ENCODE measurements at places on chromosomes 3 and 15.

DNA sequence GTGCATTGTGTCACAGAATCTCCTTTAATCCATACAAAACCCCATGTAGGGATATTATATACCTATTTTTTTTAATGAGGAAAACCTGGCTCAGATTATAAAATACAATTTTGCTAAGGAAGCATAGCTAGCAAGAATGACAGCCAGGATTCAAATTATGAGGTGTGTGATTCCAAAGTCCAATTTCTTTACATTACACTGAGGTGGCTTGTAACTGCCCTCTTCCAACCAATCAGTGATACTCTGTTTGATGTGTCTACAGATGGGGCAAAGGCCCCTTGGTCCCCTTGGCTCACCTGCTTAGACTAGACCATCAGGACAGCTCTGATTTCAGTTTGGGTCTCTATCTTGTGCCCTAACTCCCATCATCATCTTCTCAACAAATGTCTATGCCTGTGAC, 120.3 kb upstream of the ADAMTS9 start:
- DNase-seq = no peak

DNA sequence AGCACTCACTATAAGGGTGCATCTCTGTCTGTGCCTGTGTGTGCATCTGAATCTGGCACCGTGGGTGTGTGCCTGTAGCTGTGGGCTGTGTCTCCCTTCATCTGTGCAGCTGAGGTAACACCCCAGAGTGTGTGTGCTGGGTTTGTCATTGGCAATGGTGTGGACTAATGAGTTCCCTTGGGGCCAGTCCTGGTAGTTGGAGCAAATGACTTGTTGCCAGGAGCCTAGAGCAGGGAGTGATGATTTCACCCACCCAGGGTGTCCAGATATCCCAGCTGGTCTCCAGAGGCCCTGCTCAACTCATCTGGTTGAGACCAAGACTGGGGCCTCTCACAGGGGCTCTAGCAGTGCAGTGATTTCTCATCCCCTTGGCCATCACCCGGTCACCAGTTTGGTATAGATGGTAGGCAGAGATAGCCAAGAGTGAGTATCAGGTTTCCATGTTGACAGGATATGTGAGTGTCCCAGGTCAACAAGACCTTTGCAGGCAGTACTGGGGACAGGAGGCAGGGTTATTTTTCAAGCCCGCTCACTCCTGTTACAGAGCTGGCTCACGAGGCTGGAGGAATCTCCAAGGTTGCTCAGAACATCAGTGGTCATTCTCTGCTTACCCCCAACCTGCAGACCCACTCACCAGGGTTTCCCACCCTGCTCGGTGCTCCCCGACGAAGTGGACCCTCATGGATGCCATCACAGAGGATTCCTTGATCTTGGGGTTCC, 4.1 kb upstream of the HDAC11 start:
- no peak for DNase-seq

- DNase-seq = no peak
Measured at GRCh38 chr3:25697553-25697952, 32.8 kb upstream of the TOP2B start.

GRCh38 chr3:159922861-159923312, 65.7 kb upstream of the IL12A start:
- peak; percentile 96 for DNase-seq

GRCh38 chr15:86905625-86906256, 826.1 kb downstream of the AGBL1 start:
- DNase-seq = no peak

DNA sequence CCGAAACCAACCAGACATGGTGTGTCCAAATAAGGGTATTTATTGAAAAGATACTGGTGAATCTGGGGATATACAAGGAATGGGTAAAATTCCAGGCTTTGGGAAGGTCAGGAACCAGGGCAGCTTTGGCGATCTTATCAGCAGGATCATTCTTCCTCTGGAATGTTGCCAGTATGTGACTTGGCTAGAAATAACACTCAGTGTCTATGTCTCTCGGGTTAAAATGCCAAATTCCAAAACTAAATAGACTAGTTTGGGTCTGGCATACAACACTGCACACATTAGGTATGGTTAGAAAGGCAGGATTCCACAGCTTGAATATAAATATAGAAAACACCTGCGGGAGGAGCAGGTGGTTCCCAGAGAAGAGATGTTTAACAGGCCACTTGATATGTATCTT, 220.2 kb upstream of the CD96 start:
- DNase-seq = no peak

DNA sequence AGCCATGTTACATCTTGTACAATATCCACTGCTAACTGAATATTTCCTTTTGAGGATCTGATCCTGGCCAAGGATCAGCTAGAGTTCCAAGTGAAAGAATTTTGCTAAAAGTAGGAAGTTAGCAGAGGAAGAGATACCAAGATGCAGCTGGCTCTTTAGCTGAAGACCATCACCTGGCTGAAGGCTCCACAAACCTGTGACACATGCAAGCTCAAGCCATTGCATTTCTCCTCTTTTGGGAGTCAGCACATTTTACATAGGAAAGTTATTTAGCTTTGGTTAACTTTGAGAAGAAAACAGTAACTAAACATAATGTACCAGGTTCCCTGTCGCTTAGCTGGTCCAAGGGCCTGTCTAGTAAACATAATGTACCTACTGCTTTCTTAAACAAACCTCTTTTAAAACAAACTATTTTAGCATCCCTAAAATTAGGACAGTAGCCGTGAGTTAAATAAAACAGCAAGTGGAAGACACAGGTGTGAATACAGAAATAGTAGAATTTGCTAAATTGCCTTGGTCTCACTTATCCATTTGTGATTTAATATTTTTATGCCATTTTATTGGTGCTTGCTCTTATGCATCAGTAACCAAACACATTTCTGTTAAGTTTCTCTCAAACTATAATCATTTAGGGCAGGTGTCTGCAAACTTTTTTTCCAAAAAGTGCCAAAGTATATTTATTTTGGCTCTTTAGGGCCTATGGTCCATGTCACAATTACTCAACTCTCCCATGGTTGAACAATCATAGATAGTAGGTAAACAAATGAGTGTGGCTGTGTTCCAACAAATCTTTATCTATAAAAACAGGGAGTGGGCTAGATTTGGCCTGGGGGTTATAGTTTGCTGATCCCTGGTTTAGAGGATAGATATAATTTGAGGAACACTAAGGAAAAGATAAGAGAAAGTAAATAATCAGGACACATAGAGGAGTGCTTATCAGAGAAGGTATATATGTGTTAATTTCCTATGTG, 11.2 kb downstream of the GCSAM start:
- DNase-seq = no peak

GRCh38 chr3:54633444-54634121, 294.3 kb downstream of the LRTM1 start:
- no peak for DNase-seq

- no peak for DNase-seq
Measured at GRCh38 chr3:33613041-33613440, 105.0 kb downstream of the CLASP2 start.

- peak; percentile 14 for DNase-seq
Measured at GRCh38 chr15:51782357-51782896, 31.0 kb downstream of the TMOD2 start.

DNA sequence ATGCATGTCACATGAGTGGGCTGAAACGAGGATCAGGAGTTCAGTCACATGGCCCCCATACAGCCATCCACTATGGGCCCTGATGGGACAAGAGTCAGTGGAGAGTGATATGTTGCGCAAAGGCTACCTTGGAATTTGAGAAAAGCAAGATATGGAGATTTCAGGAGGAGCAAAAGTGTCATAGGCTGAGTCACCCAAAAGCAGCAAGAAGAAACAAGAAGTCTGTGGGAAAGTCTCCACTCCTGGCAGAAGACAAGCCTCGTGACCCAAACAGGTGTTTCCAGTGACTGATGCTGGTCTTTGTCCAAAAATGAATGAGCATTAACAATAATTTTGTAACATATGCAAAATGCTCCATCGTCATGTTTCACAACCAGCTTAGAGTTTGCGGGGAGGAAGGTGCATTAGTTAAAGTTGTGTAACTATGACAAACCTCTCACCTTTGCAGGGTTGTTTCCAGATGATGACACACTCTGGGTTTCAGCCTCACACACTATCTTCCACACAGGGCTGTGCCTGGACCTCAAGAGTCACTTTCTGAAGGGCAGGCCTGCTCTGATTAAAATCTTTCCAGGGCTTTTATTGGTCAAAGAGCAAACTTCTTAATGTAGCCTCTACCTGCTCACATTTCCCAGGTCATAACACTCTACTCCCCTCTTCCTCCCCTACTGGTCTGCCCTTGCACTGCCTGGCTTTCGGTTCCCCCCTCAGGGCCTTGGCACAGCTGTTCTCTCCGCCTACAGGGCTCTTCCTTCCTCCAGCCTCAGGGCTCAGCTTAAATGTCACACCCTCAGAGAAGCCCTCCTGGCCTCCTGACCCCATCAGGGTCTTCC, 3.9 kb upstream of the DNASE1L3 start:
- DNase-seq = peak; percentile 90

DNA sequence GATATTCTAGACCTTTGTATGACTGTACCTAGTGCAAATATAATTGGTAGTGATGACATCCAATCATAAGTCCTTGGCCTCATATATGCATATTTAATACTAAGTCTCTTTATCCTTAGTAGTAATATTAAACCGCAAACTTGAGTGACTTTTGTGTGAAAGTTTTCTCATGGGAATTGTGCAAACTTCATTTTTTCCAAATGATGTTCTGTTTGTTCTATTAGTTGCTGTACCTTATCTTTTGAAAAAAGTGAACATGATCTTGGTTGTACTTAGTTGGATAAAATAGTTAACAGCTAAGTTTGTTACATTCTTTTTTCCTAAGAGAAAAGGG, 43.2 kb downstream of the TMEM45A start:
- no peak for DNase-seq

GRCh38 chr15:78734451-78735064, 76.7 kb downstream of the ADAMTS7 start:
- DNase-seq = no peak

All from GM12865 (cell line).